ENCODE measurements at places on chromosomes 2 and 18.

- DNase-seq = no peak
These were observed 77.4 kb downstream of the THNSL2 start for GRCh38 chr2:88247531-88247930.

GRCh38 chr2:1350111-1350510 is 63.2 kb upstream of the TPO start:
- DNase-seq = no peak

DNA sequence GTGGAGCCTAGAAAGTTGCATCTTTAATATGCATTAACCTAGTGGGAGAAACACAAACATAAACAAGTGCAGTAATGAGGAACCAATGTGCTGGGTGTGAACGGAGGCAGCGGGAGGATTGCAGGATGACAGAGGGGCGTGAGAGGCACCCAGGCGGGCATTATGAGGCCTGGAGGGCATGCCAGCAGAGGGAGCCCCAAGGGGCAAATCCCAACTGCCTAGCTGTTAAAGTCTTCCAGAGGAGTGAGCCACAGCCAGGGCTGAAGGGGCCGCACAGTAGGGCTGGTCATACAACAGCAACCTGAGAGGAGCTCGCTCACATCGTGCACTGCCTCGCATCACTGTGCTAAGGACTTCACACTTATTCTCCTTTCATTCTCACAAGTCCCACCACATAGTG is 13.3 kb upstream of the PRELID3A start:
- no peak for DNase-seq

- no peak for DNase-seq
These were observed 168.1 kb downstream of the MIB1 start for GRCh38 chr18:21908711-21909110.

Data from NCI-H187 treated with DMSO at 0.1 percent for 48 hours (cell line).